IPS DF 6.9 (cell line): ENCODE measurements at places on chromosomes 1 and 21.

DNA sequence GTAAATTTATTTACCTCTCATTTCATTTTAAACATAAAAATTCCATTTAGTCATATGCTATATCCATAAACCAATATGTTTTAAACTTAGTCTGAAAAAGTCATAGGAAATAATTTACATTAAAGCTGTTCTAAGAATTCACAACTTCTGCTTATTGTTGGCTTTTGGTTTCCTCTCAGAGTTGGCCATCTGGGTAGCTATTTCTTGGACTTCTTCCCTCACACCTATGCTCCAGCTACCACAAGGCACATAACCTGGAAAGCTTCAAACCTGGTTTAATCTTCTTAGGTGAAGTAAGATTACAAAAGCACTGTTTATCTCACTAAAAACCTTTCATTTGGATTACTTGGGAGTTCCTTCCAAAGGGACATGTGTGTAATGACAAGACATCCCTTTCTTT is 29.8 kb downstream of the RBM11 start:
- no peak for DNase-seq

DNA sequence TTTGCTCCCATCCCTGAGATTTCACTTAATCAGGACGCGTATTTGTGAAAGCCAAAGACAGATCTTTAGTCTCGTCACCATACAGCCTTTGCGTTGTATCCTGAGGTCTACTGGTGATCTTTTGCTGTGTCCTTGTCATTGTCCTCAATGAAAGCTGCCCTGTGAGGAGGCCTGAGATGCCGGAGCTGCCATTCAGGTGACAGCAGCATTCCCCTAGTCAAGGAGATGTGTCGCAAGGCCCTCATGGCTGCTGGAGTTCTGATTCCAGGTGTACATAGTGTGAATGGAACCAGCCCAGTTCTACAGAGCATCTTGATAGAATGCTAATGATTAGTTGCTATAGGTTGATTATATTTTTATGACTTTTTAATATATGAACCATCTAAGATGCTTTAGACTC is 24.1 kb downstream of the TTF2 start:
- DNase-seq, result no peak

- no peak for DNase-seq
Measured at GRCh38 chr1:99674115-99675064, 28.5 kb downstream of the PALMD start.

DNA sequence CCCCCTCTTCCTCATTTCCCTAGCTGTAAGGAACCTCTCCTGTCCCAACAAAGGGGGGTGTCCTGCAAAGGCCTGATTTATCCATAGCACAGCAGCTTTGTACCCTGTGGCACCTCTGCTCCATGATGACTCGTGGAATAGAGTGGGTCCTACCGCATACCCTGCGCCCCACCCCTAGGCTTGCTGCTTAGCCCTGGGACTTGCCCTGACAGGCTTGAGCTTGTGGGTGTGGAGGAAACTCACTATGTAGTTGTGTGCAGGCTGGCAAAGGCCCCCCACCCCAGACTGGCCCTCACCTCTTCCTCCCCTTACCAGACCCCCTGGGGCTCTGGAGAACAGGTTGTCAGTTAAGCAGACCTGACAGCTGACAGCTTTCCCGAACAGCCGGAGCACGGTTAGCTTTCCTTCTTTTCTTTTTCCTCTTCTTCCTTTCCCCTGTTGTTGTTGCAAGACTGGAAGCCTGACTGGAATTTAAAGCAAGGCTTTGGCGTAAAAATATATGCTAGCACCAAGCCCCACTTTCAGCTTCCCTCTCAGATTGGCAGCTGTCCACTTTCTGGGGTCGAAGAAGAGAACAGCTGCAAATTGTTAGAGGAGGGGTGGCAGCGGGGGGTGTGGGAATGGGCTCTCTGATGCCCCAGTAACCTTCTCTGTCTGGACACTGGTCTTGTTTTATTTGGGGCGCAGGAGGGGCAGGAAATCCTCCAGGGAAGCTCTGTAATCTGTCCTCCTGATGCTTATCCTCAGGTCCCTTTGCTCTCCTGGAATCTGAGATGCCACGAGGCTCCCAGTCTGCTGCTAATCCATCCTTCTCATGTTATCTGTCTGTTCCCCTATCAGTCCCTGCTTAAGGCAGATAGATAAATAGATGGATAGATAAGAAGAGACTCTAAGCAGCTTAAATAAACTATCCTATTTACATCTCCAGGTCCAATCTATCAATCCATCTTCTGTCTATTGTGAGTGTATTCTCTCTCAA is 134.6 kb downstream of the BRINP2 start:
- no peak for DNase-seq

- no peak for DNase-seq
Measured at GRCh38 chr1:65341381-65341780, 32.0 kb downstream of the DNAJC6 start.

- DNase-seq, result no peak
Measured at GRCh38 chr1:178399177-178399728, 97.5 kb downstream of the CLEC20A start.

DNA sequence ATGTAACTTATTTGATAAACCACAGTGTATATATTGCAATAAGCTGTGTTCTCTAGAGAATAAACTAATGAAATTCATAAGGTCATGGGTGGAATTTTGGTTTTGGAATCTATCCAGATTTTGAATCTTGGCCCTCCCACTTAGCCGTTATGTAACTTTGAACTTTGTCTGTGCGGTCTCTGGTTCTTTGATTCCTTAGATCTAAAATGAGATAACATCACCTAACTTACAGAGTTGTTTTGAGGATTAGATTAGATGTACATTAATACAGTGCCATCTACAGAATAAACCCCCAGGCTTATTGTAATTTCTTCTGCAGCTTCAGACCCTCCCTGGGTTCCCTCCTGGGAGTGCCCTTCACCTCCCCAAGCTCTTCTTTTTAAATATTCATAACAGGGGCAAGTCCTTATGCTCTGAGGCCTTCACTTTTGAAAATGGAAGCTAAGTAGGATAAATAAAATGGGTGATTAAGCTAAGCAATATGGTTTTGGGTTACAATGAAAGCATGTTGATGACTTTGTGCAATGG is 124.3 kb downstream of the ATG4C start:
- no peak for DNase-seq

GRCh38 chr1:67058242-67058641 is 4.3 kb upstream of the SLC35D1 start:
- no peak for DNase-seq

- DNase-seq, result no peak
Measured at GRCh38 chr1:207349979-207350378, 28.5 kb downstream of the CD55 start.

DNA sequence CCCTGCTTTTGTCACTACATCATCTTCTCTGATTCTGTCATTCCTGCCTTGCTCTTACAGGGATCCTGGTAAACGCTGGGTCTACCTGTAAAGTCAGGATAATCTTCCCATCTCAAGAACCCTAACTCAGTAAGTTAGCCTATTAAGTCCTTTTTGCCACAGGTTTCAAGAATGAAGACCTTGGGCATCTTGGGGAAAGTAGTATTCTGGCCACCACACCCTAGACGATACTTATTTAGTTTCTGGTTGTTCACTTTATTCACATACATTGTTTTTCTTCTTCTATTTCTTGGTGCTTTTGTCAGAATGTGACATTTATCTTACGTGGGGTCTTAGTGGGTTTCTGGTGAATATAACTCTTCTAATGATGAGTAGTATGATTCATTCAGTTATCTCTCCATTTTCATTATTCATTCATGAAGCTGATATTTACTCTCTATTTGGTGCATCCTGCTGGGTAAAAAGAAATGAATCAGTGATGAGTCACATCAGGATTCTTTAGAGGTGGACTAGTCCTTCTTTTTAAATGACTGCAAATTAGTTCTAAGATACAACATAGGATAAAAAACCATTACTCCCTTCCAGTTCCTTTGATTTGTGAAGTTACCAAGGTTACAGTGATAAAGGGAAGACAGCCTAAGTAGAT is 514.4 kb upstream of the B3GALT2 start:
- no peak for DNase-seq

DNA sequence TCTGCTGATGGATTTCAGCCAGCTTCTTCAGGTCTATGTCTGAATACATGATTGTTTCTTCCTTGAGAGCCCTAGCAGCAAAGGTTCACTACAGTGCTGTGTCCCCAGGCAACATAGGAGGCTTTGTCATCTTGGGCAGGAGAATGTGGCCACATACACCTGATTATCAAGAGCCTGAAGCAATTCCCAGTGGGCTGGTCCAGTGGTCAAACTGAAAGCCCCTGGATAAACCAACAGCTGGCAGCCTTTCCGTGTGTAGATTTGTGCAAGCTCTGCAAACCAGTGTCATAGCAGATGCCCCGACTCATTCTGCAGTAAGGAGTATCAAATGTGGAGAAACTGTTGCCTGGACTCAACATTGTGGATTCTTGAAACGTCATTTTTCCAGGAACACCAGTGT is 2.3 kb upstream of the GIPC2 start:
- DNase-seq, result no peak

- DNase-seq, result no peak
Measured at GRCh38 chr1:157497284-157497683, 55.0 kb downstream of the FCRL5 start.
